ENCODE measurements at places on chromosomes 5 and 9.

GRCh38 chr5:31107091-31107518 lies 86.4 kb upstream of the CDH6 start:
- DNase-seq: peak; percentile 20

DNA sequence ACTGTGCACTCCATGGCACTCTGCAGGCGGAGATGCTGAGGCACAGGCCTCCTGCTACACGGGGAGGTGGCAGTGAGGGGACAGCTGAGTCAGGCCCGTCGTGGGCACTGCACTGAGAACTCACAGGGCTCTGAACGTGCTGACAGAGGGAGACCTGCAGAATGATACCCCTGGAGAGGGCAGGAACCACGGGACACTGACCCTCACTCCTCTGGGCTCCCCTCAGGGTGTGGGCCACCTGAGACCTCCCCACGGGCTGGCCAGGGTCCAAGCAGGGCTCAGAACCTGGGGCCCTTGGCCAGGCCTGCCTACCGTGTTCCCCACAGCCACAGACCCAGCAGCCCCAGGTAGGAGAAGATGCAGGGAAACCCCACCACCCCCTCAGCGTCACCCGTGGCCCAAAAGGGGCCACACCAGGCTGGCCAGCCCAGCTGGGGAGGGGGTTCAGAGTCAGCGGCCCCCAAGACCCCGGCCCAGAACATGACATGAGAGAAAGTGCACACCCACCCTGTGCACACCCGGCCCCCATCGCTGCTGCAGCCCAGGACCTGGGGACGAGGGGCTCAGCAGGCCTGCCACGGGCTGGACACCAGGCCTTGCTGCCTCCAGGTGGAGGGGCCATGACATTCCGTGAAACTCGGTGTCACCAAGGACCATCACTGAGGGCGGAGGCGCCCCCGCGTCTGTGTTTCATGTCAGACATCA lies 30.9 kb downstream of the GLT6D1 start:
- DNase-seq: no peak

- peak; percentile 7 for DNase-seq
Measured at GRCh38 chr9:17075758-17076485, 58.9 kb upstream of the CNTLN start.

GRCh38 chr5:157532022-157532421 lies 43.6 kb downstream of the ADAM19 start:
- DNase-seq: no peak

DNA sequence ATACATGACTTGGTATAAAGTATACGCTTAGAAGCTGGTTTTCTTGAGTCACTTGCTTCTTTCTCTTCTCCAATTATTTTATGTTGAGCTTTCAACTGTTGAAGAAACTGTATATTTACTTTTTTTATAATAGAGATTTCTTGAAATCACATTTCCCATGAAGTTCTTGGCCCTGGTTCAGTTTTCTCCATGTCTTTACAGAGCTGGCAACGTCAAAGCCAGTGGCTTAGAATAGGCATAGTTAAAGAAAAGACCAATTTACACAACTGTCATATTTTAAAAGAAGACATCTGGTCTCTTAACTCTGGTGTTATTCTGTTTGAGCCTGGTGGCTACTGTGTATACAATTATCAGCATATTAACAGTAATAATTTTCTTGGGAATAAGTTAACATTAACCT lies 1249.3 kb downstream of the CDH12 start:
- no peak for DNase-seq

DNA sequence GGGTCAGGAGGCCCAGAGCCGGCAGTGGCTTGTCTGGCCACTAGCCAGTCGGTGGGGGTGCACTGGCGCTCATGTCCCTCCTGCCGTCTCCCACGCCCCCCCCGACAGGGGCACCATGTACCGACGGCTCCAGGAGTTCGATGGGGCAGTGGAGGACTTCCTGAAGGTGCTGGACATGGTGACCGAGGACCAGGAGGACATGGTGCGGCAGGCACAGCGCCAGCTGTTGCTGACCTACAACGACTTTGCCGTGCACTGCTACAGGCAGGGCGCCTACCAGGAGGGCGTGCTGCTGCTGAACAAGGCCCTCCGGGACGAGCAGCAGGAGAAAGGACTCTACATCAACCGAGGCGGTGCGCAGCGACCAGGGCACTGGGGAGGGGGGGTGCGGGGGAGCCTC lies 8.1 kb downstream of the TTC16 start:
- DNase-seq: no peak

DNA sequence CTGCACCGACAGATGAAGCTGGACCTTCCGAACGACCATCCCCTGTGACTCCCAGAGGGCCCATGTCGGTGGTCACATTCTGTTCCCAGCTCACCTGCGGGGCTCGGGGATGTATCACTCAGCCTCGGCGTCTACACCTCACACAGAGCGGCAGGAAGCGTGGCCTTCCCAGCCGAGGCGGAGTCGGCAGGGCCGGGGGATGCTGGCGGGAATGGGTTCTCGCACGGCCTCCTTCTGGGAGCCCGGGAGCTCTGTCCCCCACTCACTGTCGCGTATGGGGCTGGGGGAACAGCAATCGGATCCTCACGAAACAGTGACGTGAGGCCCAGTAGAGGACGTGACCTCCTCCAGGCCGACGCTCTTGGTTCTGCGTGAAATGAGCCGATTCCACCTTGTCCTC lies 20.4 kb downstream of the NACC2 start:
- DNase-seq: no peak

DNA sequence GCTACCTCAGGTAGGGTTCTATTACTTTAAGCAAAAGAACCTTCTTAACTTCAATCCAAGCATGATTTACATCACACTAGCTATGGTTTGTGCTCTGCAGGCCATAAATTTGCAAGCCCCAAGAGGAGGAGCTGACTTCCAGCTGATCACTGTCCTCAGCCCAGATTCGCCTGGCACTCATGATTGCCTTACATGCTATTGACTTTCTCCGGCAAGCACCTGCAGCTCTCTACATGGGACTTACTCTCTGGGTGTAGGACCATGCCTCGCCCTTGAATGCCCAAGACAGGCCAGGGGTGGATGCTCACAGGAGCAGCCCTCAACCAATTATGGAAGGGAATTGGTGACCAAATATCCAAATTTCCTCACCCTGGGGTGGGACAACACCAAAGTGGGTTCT lies 99.8 kb downstream of the ESM1 start:
- DNase-seq: no peak

- DNase-seq: no peak
Measured at GRCh38 chr5:108726446-108727235, 21.1 kb upstream of the FER start.

DNA sequence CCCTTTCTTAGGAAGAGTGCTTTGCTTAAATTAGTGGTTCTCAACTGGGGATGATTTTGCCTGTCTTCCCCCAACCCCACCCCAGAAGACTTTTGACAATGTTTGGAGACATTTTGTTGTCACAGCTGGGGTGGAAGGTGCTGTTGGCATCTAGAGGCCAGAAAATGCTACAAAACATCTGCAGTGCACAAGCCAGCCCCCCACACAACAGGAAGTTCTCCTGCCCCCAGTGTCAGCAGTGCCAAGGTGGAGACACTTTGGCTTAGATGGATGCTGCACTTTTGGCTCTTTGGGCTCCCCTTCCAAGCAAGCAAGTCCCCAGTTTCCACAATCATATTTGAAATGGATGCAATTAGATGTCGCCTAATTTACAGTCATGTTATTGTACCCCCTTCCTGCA lies 2.7 kb downstream of the HEMGN start:
- DNase-seq: no peak

DNA sequence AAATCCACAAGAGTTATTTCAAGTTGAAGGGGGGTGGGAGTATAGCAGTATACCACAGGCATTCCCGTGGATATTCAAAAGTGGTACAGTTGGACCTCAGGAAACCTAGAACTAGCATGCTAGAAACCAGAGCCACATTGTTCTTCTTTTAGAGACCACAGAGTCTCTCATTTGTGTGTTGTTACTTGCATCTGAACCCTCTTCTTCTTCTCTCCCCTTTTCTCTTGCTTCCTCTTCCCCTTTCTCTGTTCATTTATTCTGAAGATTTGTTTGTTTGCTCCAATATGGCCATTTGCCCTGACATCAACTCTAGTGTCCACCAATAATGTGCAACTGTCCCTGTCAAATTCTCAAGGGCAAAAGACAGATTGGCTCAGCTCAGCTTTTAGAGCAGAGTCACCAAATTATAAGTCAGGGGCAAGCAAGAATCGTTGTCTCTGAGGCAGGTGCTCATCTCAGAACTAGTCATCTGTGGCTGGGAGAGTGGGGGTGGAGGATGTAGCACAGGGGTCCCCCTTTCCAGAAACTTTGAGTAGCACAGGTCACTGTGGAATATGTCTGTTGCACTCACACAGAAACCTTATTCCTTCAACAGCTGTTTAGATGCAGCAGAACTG lies 321.1 kb downstream of the ARRDC3 start:
- DNase-seq: no peak

DNA sequence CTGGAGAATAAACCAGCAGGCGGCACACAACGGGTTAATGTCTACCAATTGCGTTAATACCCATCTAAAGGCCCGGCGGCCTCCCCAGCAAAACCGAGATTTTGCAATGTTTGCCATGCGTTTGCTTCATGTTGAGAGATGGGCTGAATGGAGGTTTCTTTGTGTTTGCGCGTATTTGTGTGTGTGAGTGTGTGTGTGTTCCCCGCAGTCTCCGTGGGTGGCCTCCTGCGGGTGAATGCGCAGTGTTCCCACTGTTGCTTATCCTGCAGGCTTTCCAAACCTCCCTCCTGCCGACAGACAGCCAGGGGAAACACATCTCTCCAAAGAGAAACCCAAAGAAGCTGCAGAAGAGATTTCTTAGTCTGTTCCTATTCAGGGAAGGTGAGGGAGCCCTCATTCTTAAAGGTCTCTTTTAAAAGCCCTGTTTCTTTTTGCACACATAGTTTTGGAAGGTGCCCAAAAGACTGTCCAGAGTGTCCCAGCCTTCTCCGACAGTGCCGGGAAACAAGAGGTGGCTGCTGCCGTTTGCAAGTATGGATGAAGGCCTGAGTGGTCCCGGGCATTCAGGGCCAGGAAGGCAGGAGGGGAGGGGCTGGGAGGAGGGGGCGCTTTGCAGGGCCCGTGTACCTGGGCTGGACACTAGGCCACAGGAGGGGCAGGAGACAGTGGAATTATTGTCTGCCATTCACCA lies 103.8 kb upstream of the ERCC6L2 start:
- peak; percentile 76 for DNase-seq

GRCh38 chr5:154010660-154011059 lies 28.1 kb downstream of the FAM114A2 start:
- peak; percentile 5 for DNase-seq

Measured in fibroblast of skin of scalp (primary cell).